Activated CD4-positive, alpha-beta T cell treated with anti-CD3 and anti-CD28 coated beads for 48 hours (primary cell): ENCODE measurements at places on chromosomes 4 and X.

- DNase-seq: no peak
Observed at GRCh38 chrX:71095033-71095432, 618 bp upstream of the FOXO4 start.

- no peak for DNase-seq
Observed at GRCh38 chr4:154507156-154507555, 15.6 kb upstream of the DCHS2 start.

DNA sequence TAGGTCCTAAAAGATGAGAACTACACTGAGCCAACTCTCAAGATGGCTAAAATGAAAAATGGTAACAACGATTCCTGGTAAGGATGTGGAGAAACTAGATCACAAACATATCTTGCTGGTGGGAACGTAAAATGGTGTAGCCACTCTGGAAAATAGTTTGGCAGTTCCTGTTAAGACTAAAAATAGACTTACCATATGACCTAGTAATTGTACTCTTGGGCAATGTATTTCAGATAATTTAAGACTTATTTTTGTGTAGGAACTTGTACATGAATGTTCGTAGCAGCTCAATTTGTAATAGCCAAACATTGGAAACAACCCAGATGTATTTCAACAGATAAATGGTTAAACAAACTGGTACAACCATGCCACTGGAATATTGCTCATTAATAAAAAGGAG is 106.2 kb downstream of the HDAC8 start:
- DNase-seq: no peak

DNA sequence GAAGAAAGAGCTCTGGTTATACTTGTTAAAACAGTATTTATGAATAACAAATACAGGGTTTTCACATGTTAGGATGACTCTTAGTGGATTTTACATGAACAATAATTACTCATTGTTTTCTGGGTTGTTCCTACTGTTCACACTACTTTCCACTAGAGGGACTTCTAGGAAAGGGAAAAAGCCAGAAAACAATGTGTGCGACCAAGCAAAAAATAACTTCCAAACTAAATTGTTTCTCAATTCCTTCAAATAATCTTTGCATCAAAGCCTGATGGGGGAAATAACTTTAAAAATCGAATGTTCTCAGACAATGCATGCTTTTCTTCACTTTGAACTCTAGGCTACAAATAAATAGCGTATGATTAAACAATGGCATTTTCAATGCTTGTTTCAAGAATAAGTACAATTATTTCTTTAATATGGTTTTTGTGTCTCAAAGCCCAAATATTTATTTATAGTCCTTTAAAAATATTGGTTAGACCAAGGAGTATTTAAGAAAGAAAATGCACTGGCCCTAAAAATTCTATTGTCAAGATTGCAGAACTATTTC is 72.1 kb upstream of the ETNPPL start:
- DNase-seq: no peak

DNA sequence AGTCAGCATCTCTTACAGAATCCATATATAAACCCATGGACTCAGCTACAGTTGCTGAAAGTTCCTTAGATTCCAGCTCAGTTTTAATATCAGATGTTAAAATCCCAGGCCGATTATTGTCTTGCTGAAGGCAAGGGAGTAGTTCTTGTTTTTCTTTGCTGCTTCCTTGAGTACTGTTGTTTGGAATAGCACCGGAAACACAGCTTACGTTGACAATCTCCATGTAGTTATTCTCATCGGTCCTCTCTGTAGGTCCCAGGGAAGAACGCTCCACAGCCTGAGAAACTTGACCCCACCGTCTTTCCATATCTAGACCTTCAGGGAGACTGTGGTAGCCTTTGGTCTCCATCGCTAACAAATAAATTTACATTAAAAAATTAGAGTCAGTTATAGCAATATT is 5.7 kb downstream of the NR3C2 start:
- no peak for DNase-seq

DNA sequence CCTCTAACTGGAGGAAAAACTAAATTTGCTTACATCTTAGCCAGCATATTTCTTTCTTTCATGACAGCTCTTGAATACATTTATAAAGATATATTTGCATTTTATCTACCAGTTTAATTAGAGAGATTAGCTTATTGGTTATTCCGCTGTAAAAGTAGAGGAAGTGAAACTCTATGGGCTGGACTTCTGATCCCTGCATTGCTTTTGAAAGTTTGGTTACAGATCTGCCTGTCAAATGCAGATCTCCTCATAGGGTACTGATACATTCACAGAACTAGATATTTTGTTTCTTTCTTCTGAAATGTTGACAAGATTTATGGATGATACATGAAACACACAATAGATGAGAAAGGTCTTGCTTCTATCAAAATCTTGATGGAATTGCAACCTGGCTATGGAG is 581.4 kb upstream of the AADAT start:
- no peak for DNase-seq

DNA sequence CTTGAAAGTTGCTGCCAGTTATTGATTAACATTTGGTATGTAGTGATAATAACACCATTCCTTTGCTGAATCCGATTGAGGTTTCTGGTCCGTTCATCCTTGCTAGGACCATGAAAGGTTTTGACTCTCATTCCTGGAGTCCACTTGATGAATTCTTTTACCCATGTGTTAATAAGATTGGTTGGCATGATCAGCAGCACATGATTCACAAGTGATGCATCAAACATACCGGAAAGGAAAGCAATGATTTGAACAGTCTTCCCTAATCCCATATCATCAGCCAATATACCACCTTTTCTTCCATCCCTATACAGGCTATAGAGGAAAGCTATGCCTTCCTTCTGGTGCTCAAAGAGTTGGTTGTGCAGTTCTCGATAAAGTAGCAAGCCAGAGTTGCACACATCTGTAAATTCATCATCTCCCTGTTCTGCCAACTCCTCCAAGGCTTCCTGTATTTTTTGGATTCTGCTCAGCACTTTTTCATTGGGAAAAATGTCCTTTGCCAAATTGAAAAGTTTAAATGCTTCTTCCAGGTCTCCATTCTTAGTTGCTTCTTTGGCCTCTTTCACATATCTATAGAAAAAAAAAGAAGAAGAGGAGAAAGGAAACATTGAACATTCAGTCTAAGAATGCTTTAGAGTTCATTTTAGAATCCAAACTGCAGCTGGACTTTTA is 26.7 kb downstream of the PIN4 start:
- DNase-seq: no peak

DNA sequence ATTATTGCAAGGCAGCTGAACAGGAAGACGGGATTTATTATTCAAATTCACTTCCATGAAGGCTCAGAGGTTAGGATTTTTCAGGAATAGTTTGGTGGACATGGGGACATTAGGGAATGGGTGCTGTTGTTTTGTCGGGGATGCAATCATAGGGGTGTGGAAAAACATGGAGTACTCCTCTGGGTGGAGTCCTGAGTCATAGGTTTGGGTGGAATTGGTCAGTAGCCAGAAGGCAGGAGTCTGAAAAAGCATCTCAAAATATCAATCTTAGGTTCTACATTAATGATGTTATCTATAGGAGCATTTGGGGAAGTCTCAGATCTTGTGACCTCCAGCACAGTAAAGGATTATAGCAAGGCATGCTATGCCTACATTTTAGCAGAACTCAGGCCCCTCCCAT is 14.5 kb upstream of the ETNPPL start:
- no peak for DNase-seq

GRCh38 chr4:4392501-4393183 is 5.7 kb downstream of the NSG1 start:
- DNase-seq: no peak

DNA sequence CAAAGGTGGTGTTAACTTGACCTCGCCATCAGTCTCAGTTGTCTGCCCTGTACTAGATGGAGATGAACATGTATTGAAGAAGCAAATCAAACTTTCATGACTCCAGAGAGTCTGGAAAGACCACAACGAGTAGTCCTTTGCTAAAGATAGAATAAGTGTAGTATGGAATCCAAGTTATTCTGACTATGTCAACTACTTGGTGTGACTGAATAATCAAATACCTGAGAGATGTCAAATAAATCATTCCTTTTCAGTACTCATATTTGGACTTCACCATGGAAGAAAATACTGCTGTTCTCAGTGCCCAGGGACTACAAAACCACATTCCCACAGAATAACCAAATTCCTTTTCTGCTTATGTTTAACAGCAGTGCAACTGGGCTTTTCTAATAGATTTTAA is 161.2 kb upstream of the SPRY1 start:
- DNase-seq: no peak

- no peak for DNase-seq
Observed at GRCh38 chrX:148441387-148441786, 59.0 kb upstream of the AFF2 start.

DNA sequence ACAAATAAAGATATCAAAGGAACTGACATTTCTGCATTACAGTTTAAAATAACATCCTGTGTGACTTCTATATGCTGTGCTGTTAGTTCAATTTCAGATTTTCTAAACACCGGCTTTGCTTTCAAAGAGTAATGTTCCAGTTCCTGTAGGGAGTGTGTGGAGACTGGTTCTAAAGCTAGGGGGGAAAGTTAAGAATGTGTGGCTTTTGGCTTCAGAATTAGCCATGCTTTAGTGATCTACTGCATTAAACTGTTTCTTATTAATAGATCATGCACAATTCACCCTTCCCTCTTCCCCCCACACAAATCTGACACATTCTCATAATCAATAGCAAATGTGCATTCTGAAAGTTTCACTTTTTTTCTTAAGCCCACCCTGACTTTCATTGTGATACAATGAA is 32.0 kb upstream of the DKK2 start:
- DNase-seq: no peak

- no peak for DNase-seq
Observed at GRCh38 chr4:16573206-16573605, 325.2 kb downstream of the LDB2 start.

- no peak for DNase-seq
Observed at GRCh38 chrX:119899125-119899524, 3.4 kb downstream of the AKAP14 start.

DNA sequence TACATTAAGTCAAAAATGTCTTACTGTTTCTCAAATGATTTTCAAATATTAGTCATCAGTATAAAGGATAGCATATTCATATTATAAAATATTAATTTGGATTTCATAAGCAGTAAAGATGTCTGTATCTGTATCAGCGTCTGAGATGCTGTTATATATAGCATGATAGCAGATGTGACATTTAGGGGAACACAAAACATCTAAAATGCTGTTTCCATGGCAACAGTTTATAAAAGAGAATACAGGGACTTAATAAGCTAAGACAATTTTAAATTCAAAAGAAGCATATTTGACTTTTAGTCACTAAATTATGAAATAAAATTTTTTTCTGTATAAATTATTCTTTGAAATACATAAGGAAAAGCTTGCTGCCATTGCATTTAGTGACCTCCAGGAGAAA is 432.2 kb downstream of the PDGFC start:
- no peak for DNase-seq

DNA sequence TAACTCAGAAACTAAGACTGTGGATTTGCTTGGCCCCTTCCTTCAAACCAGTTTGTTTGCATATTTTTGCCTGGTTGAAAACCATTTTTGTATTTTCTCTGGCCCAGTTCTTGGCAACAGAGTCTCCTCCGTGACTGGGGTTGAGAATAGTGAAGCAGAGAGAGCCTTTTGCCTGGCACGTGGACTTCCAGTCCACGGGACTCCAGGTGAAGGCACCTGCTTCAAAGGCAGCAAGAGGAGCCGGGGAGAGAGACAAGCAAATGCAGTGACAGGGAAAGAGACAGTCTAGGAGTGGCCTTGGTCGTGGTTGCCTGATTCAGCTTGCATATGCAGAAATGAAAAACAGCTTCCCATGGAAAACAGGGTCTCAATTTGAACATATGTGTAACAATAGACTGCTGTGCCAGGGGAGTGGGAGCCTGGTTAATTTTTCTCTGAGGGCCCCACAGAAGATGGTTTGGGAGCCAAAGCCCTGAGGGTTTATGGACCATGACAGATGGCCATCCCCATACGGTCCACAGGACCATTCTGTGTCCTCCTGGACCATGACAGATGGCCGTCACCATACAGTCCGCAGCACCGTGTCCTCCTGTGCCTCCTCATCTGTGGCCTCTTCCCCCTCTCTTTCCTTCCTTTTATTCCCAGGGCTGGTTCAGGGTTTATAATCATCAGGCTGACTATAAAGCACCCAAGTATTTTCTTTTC is 272.2 kb upstream of the RASGEF1B start:
- DNase-seq: no peak

GRCh38 chr4:2800691-2801596 is 8.1 kb downstream of the SH3BP2 start:
- DNase-seq: peak; percentile 45

- DNase-seq: no peak
Observed at GRCh38 chr4:36677112-36677511, 395.7 kb downstream of the DTHD1 start.

DNA sequence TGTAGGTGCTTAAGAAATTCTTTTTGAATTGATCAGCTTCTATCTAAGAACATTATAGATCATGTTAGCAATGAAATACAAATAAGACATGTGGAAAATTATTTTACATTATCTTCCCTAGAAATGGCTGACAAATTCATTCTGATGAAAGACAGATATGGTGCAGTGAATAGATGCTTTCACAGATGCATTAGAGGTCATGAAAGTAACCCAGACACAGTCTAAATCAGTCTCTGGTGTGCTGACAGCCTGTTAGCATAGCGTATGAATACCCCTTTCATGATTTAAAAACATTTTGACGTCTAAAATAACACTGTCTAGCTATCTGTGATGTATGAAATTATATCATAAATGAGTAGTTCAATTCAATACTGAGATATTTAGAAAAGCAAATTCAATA is 180.9 kb downstream of the UNC5C start:
- no peak for DNase-seq

GRCh38 chrX:122739770-122740169 is 444.3 kb upstream of the GRIA3 start:
- DNase-seq: no peak

- no peak for DNase-seq
Observed at GRCh38 chr4:7253837-7254236, 61.5 kb downstream of the SORCS2 start.

- no peak for DNase-seq
Observed at GRCh38 chr4:61628727-61629126, 428.6 kb downstream of the ADGRL3 start.
